Activated CD8-positive, alpha-beta T cell treated with anti-CD3 and anti-CD28 coated beads for 36 hours (primary cell): ENCODE measurements at places on chromosomes 11 and 22. TPM values are rescaled to one million over a fixed set of nuclear protein-coding genes. Genes with fewer than 3 reads are reported as not detected.

Gene FOLR1
- not detected for total RNA-seq

DNA sequence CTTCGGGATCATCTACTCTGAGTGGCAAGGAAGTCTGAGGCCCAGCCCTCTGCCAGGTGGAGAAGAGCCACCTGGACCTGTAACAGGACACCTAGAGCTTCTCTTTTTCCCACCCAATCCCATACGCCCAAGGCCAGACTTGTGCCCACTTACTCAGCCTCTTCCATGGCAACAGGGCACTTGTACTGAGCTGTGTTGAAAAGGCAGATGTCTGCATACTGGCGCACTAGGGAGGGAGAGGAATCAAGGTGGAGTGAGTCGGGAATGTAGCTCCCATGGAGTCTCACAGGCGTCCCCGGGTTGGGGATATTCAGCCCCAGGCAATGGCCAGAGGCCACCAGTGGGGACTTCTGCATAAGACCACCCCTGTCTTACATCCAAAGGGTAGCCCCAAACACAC lies 36.1 kb downstream of the TPBGL start:
- H3K4me1 ChIP-seq, result peaks cover 49% of the 10 kb centered on the region
- peak; percentile 1 for DNase-seq

Gene TPH1
- 0.23 TPM for total RNA-seq

DNA sequence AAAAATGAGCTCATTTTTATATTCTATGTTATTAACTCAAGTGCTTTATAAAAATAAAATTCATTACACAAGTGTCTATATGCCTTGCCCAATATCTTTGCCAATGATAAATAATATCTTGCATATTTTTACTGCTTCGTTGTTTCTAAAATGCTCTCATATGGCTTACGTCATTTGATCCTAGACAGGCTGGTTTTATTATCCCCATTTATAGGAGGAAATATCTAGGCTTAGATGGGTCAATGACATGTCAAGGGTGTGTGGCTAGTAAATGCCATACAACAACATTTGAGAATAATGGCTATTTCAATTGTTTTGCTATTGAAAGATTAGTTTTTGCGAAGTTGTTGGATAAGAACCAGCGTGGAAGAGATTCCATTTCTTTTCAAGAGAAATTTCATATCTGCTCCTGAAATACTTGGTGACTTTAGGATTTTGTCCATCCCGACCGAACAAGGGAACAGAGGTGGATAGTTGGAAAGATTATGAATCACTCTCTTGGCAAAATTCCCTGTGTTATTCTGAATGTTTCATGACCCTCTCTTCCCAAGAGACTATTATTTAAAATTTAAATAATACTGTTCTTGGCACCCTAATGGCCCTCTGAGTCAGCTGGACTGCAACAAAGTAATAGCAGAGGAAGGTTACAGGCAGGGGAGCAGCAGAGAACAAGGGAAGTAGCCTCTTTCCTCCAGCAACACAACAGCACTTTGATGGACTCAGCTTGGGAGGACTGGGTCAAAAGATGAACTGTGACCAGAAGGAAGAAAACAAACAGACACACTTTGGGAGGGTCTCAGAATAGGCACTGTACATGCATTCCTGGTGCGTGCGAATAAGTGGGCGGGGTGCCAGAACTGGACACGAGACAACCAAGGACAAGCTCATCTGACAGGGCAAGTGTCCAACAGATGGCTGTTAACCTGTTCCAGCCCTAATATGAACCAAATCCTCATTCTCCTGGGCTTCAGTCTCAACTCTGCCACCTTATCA lies 94.5 kb downstream of the ME3 start:
- no peak for DNase-seq
- no peak overlapping the region for H3K27ac ChIP-seq
- H3K4me3 ChIP-seq, result no peak overlapping the region
- H3K36me3 ChIP-seq, result no peaks in the 10 kb centered on the region

DNA sequence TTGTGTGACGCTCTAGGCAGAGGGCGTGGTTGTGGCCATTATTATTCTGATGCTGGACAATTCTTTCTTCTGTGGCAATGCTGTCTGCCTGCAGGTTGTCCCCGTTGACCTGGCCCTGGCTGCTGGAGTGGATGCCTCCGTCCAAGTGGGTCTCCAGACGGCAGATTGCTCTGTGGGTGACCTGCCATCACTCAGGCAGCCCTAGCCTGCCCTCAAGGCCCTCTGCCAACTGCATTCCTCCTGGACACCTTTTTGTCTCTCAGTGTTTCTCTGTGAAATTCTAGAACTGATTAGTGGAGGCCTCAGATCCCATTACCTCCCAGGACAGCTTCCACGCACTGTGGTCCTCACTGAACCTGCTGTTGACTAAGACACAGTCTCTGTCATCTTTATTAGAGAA lies 86.7 kb downstream of the TBC1D22A start:
- no peak overlapping the region for H3K27ac ChIP-seq

GRCh38 chr11:1835671-1836010 lies 851 bp downstream of the SYT8 start:
- H3K27ac ChIP-seq, result no peak overlapping the region
- H3K36me3 ChIP-seq, result no peaks in the 10 kb centered on the region
- DNase-seq, result no peak
- no peaks in the 10 kb centered on the region for H3K27me3 ChIP-seq
- no peak overlapping the region for H3K4me3 ChIP-seq

- peak; percentile 42 for DNase-seq
- H3K36me3 ChIP-seq, result no peaks in the 10 kb centered on the region
- no peak overlapping the region for H3K27ac ChIP-seq
- H3K27me3 ChIP-seq, result peaks cover 26% of the 10 kb centered on the region
- H3K4me1 ChIP-seq, result peaks cover 29% of the 10 kb centered on the region
These were observed 565 bp downstream of the GAS2L1 start for GRCh38 chr22:29306835-29307595.

Gene TTC38
- 11.9 TPM for total RNA-seq

Gene STARD10
- 8.6 TPM for total RNA-seq

- no peak overlapping the region for H3K27ac ChIP-seq
- H3K36me3 ChIP-seq, result no peaks in the 10 kb centered on the region
- no peak for DNase-seq
- H3K27me3 ChIP-seq, result no peaks in the 10 kb centered on the region
- no peaks in the 10 kb centered on the region for H3K4me1 ChIP-seq
- no peak overlapping the region for H3K4me3 ChIP-seq
These were observed 47.9 kb downstream of the MPPED2 start for GRCh38 chr11:30538251-30538650.

DNA sequence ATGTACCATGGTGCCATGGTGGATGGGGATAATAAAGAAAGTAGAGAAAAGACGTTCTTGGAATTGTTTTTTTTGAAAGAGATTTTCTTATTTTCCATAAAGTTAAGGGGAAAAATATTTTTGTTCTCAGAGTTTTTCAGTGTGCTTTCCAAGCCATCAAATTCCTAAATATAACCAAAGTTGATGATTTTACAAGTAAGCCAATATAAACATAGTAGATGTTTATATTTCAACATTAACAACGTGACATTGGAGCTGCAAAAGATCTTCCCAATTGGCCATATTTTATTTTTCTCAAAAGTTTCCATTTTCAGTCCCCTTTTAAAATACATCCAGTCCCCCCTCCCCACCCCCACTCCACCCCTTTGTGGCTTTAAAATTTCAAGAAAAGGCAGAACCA lies 80.9 kb upstream of the PICALM start:
- no peak for DNase-seq
- H3K4me1 ChIP-seq, result peaks cover 22% of the 10 kb centered on the region
- H3K27ac ChIP-seq, result no peak overlapping the region
- H3K36me3 ChIP-seq, result no peaks in the 10 kb centered on the region
- H3K4me3 ChIP-seq, result no peak overlapping the region
- H3K27me3 ChIP-seq, result no peaks in the 10 kb centered on the region

- no peak for DNase-seq
- peaks cover 4% of the 10 kb centered on the region for H3K27me3 ChIP-seq
- no peaks in the 10 kb centered on the region for H3K4me1 ChIP-seq
These were observed 1447.2 kb downstream of the TBC1D22A start for GRCh38 chr22:48209473-48210197.

DNA sequence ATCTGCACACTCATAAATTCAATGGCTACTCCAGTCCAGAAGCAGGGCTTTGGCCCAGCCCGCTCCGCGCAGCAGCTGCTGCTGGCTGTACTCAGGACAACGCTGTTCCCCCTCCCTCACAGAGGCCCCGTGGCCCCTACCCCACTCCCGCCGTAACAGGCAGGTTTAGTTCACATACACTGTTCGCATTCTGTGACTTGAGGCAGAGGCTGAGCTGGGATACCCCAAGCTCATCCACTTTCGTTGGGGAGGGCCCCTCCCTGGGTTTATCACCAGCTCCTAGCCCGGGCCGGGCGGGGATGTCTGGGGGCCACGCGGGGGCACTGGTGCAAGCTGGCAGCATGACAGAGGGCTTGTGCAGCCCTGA lies 52.4 kb downstream of the SYT13 start:
- DNase-seq, result no peak
- H3K27ac ChIP-seq, result no peak overlapping the region

DNA sequence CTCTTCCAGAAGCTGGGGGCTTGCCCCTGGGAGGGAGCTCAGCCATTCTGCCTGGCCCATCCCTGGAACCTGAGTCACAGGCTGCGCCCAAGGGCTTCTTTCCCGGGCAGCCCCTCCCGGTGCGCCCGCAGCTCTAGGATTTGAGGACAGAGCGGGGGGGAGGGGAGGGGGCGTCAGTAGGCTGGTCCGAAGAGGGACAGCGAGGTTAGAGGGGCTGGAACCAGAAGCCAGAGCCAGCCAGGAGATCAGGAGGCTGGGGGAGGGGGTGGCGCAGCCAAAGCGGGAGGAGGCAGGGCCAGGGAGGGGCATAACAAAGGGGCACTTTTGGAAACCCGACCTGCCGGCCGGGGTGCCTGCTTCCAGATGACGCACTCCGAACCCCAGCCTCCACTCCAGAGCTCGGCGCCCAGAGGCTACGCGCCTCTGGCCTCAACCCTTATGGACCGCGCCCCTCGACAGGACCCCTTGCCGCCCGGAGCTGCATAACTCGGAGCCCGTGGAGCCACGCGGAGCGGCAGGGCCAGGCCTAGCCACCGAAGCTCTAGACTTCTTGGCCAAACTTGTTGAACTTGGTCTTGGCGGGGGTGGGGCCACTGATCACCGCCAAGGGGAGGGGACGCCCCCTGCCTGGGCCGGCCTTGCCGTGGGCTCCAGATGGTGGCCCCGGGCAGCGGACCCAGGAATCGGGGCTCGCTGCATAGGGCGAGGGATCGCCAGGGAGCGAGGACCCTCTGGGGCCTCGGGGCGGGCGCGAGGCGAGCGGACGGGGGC lies 744 bp downstream of the PACSIN3 start:
- no peak overlapping the region for H3K27ac ChIP-seq
- peaks cover 13% of the 10 kb centered on the region for H3K4me1 ChIP-seq
- peaks cover 21% of the 10 kb centered on the region for H3K27me3 ChIP-seq
- no peak for DNase-seq
- H3K4me3 ChIP-seq, result peak overlapping the region; percentile 60

- no peak overlapping the region for H3K27ac ChIP-seq
- no peak overlapping the region for H3K4me3 ChIP-seq
- peaks cover 2% of the 10 kb centered on the region for H3K4me1 ChIP-seq
- DNase-seq, result no peak
These were observed 1251.2 kb downstream of the BRD1 start for GRCh38 chr22:48576333-48577013.

- H3K4me1 ChIP-seq, result peaks cover 66% of the 10 kb centered on the region
- H3K27ac ChIP-seq, result no peak overlapping the region
- peaks cover 1% of the 10 kb centered on the region for H3K36me3 ChIP-seq
- no peak overlapping the region for H3K4me3 ChIP-seq
These were observed 7.0 kb upstream of the MALAT1 start for GRCh38 chr11:65491614-65492386.

DNA sequence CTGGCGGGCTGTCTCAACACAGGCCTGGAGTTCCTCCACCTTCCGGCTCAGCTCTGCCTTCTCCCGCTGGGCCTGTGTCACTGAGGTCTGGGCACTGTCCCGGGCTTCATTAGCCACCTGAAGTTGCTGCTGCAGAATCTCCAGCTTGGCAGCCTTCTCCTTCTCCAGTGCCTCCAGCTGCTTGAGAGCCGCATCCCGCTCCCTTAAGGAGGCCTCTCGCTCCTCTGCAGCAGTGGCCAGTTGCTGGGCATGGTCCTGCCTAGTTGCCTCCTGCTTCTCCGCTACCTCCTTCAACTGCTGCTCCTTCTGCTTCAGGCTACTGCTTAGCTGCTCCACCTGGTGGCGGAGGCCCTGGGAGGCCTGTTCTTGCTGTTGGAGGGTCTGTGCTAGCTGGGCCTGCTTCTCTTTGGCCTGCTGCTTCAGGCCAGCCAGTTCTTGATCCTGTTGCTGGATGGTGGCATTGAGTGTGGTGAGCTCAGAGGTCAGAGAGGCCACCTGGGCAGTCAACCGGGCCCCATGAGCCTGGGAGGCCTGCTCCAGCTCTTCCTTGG lies 16.9 kb downstream of the IL18BP start:
- H3K4me3 ChIP-seq, result no peak overlapping the region
- H3K4me1 ChIP-seq, result no peaks in the 10 kb centered on the region
- H3K36me3 ChIP-seq, result peaks cover 57% of the 10 kb centered on the region
- H3K27ac ChIP-seq, result no peak overlapping the region
- DNase-seq, result peak; percentile 17

GRCh38 chr11:85379066-85379465 lies 248.1 kb downstream of the DLG2 start:
- no peak overlapping the region for H3K27ac ChIP-seq
- DNase-seq, result no peak
- no peaks in the 10 kb centered on the region for H3K36me3 ChIP-seq
- H3K27me3 ChIP-seq, result no peaks in the 10 kb centered on the region
- H3K4me3 ChIP-seq, result no peak overlapping the region
- H3K4me1 ChIP-seq, result no peaks in the 10 kb centered on the region

Gene MRGPRX3
- total RNA-seq, result not detected

DNA sequence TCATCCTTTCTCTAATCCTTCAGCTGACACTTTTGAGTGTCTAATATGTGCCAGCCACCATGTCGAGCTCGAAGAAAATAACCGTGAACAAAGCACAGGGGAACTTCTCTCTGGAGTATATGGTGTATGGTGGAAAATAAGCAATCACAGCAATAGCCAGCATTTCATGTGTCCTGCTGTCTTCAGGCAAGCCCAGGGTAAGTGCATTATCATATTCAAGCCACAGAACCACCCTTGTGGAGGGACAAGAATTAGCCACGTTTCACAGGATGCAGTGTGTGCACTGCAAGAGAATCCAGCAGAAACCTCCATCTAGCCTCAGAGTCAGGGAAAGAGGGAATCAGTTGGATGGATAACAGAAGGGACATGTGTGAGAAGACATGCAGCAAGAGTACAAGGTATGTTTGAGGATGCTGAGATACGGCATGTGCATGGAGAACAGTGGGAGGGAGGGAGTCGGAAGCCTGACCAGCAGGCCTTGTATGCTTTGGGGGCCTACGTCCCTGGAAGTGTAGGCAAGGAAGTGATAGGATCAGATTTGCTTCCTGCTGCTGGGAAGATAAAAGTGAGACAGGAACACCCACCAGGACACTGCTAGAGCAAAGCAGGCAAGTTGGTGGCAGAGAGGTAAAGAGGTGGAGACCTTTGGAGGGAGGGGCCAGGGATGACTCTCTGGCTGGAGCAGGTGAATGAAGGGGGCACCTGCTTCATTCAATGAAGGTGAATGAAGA lies 14.7 kb upstream of the GNAZ start:
- no peak overlapping the region for H3K4me3 ChIP-seq
- no peak overlapping the region for H3K27ac ChIP-seq
- peaks cover 4% of the 10 kb centered on the region for H3K4me1 ChIP-seq
- DNase-seq, result no peak
